ENCODE measurements at places on chromosomes 11 and 22. TPM values are rescaled to one million over a fixed set of nuclear protein-coding genes. Genes with fewer than 3 reads are reported as not detected.
A peak's percentile ranks its signal among the peaks of the same experiment; 100 is the strongest.

GRCh38 chr11:131867457-131868257 lies 497.2 kb downstream of the NTM start:
- peak; percentile 58 for DNase-seq

- peak; percentile 86 for DNase-seq
These were observed 4.2 kb upstream of the STIP1 start for GRCh38 chr11:64181506-64182411.

DNA sequence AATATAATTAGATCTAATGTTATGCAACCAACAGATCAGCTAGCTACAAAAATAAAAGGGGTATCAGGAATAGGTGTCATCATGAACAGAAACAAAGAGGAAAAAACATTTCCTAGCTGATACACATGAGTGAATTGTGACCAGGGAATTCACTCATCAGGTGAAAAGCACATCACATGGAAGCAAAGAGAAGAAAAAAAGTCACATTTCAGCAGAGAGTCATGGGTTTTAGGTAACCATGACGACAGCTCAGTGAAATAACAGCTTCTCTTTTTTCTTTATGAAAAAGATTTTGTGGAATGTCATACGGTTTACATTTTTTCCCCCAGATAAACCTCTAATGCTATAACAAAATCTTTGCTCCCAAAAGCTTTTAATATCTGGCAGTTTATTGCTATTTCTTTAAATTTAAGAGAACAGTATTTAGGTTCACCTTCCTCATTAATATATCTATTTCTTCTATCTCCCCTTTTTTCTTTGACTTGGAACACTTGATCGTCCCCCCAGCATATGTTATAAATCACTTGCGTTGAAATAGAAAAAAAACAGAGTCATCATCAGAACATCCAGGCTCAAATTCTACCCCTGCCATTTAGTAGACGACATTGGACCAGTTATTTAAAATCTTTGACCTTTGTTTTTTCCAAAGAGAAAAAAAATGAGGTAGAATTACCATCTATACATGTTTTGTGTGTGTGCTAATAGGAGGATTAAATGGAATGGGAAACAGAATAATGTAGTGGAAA lies 5.3 kb downstream of the TYR start:
- DNase-seq, result no peak

DNA sequence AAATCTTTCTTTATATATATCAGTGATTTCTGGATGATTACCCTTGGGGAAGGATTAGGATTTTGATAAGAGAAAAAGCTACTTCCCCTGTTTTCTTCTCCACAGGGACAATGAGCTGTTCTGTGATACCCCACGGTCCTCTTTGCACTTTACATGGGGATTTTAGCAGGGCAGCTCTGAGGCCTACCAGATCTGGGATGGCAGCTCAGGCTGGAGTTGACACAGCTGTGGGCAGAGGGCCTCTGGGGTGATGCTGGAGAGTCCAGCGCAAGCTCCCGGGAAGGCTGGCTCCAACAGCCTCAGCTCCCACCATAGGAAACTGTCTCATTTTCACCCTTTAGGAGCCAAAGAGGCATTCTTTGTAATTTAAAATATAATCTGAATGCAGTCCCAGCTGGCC lies 383.8 kb upstream of the NARS2 start:
- DNase-seq, result no peak

DNA sequence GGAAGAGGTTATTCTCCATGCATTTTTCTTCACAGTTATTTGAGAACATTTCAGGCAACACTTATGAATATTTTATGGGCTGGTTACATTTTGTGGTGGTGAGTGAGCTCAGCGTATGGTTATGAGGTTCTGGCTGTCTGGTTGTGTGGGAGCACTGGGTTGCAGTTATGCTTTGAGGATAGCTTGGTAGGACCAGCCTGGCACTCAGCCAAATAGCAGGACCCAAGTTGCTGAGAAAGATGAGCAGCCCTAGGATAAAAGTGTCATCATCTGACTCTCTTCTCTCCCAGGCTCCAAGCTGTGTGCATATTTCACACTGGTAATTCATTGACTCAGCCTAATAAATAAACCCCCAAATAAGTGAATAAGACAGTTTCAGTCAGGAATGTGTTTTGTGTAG lies 8.1 kb upstream of the SRSF8 start:
- DNase-seq, result no peak

DNA sequence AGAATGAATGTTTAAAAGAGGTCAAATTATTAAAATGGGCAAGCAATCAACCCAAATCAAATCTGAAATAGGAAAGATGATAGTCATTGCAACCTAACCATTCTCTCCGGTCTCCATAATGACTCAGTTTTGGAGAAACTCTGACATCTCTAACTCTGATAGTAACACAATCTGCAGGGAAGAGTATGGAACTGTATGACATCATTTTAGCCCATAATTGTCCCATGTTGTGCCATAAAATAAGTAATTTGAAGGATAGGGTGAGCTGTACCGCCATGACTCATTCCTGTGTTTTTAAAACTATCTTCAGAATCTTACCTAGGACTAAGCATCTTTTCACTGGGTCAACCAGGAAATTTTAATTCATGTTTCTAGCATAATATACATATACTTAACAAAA lies 350.8 kb downstream of the DLG2 start:
- DNase-seq, result no peak

Gene VWCE
- total RNA-seq, result 0.03 TPM

Gene SGSM1
- not detected for total RNA-seq

- DNase-seq, result no peak
These were observed 961.8 kb upstream of the CCDC90B start for GRCh38 chr11:84247926-84248325.

DNA sequence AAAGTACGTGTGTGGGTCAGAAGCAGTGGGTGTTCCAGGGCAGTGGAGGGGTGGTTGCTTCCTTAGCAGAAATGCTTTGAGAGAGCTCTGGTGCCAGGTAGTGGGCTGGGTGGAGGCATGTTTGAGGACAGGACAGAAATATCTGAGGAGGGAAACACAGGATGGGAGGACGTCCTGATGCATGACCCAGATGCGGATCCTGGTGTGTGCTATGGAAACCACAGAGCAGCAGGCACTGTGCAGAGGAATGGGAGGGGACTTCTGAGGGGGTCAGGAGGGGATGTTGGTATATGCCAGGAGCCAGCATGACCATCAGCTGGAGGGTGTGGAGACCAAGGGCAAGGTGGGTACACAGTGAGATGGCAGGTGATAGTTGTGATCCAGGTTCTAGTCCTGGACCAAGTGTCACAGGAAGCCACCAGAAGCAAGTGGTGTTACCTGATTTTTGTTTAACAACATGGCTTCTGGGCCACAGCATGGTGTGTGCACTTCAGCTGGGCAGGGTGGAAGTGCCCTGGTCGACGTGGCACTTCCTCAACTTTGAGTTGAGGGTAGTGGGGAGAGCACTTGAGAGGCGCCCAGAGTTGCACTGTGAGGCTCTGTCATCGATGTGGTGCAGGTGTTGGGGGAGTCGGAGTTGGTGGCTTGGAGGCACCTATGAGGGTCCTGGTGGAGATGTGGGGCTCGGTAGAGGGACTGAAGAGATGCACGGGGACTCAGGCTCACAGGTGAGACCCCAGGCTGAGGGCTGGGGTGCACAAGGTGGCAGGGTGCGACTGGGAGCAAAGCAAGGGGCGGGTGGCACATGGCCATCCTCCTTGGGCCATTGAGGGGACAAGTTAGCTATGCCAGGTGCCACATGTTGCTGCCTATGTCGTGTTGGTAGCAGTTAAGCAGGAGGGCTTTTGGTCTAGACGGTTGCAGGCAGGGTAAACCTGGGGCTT lies 7.5 kb downstream of the DGCR8 start:
- DNase-seq, result no peak

Gene PVALB
- not detected for total RNA-seq

GRCh38 chr11:78417175-78417887 lies at the start of gene GAB2:
GAB2 (minus strand) TSS chr11:78417820; CDS start chr11:78417720, 100 bp downstream.
- DNase-seq, result no peak

Gene SPDYC
- not detected for total RNA-seq

GRCh38 chr11:34252651-34253050 lies 105.2 kb downstream of the ABTB2 start:
- no peak for DNase-seq

Gene TRAPPC4
- total RNA-seq, result 75.6 TPM

DNA sequence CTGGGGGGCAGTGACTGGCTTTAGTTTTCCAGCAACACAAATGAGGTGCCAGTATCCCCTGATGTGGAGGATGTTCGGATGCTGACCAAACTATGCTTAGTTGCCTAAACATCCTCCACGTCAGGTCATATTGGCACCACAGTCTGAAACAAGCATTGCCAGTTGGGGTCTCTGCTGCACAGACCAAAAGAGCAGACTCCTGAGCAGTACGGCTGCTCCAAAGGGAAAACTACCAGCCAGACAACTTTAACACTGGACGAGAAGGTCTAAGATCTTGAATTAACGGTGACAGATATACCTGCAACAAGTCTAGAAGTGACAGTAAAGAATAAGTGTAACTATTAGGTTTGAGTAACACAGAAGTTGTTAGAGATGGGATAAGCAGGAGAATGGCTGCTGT lies 40.5 kb upstream of the CLTCL1 start:
- DNase-seq, result no peak

DNA sequence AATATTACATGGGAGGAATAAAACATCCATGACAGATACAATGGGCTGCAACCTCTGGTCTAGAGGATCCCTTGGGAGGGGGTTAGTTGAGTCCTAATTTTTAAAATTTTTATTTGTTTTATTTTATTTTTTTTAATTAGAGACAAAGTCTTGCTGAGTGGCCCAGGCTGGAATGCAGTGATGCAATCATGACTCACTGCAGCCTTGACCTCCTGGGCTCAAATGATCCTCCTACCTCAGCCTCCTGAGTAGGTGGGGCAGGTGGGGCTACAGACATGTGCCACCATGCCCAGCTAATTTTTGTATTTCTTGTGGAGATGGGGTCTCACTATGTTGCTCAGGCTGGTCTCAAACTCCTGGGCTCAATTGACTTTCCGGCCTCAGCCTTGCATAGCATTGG lies 43.1 kb downstream of the FDX1 start:
- no peak for DNase-seq

GRCh38 chr11:113446112-113446511 lies 29.1 kb downstream of the DRD2 start:
- no peak for DNase-seq

All from SJSA1 (cell line).